GM23338 (cell line): ENCODE measurements at places on chromosomes 11 and 22. TPM values are rescaled to one million over a fixed set of nuclear protein-coding genes. Genes with fewer than 3 reads are reported as not detected.

OR51A2 gene
- total RNA-seq: not detected in 2 replicates

GRCh38 chr22:45157907-45158306, 5.8 kb upstream of the NUP50 start:
- H3K27me3 ChIP-seq: no peaks in the 10 kb centered on the region
- no peak overlapping the region for H3K4me3 ChIP-seq
- peaks cover 35% of the 10 kb centered on the region for H3K4me1 ChIP-seq
- DNase-seq: no peak
- peaks cover 11% of the 10 kb centered on the region; the same call in 1 of the 2 replicates for H3K36me3 ChIP-seq
- H3K27ac ChIP-seq: no peak overlapping the region

DNA sequence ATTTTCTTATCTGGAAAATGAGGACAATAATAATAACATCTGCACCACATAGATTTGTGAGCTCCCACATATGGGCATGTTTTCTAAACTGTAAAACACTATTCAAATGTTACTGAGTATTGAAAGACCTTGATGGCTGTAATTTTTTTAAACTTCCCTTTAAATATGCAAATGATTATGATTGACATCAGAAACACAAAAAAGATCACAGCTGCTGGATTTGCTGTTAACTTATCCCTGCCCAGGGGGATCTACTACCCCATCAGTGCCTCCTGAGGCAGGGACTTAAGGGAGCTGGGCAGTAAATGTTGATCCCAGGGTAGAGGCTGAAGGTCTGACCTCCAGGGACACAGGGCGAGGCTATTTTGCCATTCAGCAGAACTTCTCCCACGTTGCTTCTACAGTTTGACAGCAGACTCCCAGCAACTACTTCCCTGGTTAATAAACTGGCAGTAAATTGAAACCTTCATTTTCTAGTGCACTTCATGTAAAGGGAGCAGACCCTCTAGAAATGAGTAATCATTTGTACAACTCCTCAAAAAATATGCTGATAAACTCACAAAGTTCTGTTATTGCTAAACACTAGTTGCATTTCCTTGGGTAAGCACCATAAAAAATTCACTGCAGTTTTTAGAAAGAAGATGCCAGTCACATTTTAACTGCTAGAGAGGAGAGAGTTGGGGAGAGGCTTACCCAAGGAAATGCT, 20.3 kb downstream of the TMPRSS5 start:
- no peak for DNase-seq
- no peaks in the 10 kb centered on the region for H3K27me3 ChIP-seq
- no peak overlapping the region for H3K27ac ChIP-seq
- no peak overlapping the region for H3K4me3 ChIP-seq
- H3K4me1 ChIP-seq: no peaks in the 10 kb centered on the region

DNA sequence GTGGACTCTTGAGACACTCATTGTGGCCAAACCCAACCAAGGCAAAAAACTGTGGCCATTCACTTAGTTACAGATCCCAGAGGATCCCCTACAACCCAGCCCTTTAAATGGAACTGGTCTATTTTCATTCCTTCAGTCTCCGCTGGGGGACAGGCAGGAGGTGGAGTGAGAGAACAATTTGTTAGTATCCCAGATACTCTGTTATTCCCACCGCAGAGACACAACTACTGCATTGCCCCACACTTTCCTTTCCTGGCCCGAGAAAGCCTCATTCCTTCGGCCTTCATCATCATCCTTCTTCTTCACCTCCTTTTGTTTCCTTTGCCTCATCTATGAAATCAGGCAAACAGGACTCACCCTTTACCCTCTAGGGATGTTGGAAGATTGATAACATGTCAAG, 191.1 kb downstream of the NTM start:
- no peak overlapping the region for H3K27ac ChIP-seq
- peaks cover 27% of the 10 kb centered on the region for H3K4me1 ChIP-seq
- peak; percentile 60 for DNase-seq
- no peaks in the 10 kb centered on the region for H3K27me3 ChIP-seq
- H3K36me3 ChIP-seq: no peaks in the 10 kb centered on the region
- H3K4me3 ChIP-seq: no peak overlapping the region

GRCh38 chr22:20112623-20113511, 3.0 kb upstream of the RANBP1 start:
- no peak overlapping the region for H3K27ac ChIP-seq
- peaks cover 6% of the 10 kb centered on the region; the same call in 1 of the 2 replicates for H3K4me1 ChIP-seq
- DNase-seq: no peak
- H3K27me3 ChIP-seq: no peaks in the 10 kb centered on the region
- no peak overlapping the region for H3K4me3 ChIP-seq

GRCh38 chr11:2107521-2107920, 31.7 kb downstream of the IGF2 start:
- DNase-seq: no peak
- H3K4me3 ChIP-seq: no peak overlapping the region
- H3K36me3 ChIP-seq: no peaks in the 10 kb centered on the region
- H3K4me1 ChIP-seq: no peaks in the 10 kb centered on the region

DNA sequence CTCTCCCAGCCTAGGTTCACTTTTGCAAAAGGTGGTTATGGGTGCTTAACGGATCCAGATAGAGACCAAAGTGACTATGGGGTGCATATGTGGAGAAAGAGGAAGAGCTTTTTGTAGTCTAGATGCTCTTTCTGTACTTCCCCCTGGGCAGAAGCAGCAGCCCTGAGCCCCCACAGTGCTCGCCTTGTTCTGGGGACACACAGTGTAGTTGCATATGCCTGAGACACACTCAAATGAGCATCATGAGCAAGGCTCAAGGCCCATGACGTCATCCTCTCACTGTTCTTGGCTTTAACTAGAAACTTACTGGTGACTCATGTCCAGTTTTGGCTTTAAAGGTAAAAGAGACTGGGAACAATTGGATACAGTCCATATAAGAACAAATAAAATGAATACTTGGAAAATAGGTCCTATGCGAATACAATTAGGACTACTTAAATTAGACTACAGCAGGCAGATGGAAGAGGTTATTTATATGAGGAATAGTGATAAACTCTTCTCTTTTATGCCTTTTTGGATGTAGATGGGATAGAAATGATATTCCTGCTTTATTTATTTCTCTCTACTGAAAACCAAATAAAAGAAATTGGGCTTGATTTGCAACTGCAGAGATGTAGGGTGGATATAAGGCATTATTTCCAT, 20.1 kb upstream of the PEX26 start:
- no peak for DNase-seq
- no peaks in the 10 kb centered on the region for H3K27me3 ChIP-seq
- no peak overlapping the region for H3K27ac ChIP-seq
- H3K4me3 ChIP-seq: no peak overlapping the region

MISFA gene
- 1.7 TPM in 1 of 2 replicates, not detected in the other for total RNA-seq

GRCh38 chr11:112941104-112941503, 20.1 kb upstream of the NCAM1 start:
- H3K4me3 ChIP-seq: no peak overlapping the region
- H3K4me1 ChIP-seq: no peaks in the 10 kb centered on the region; the same call in 1 of the 2 replicates
- H3K27me3 ChIP-seq: no peaks in the 10 kb centered on the region
- DNase-seq: no peak
- no peak overlapping the region for H3K27ac ChIP-seq

- DNase-seq: no peak
- no peaks in the 10 kb centered on the region for H3K27me3 ChIP-seq
- no peaks in the 10 kb centered on the region for H3K4me1 ChIP-seq
- no peak overlapping the region for H3K27ac ChIP-seq
Observed at GRCh38 chr22:20174785-20175596, 24.1 kb upstream of the CCDC188 start.

RIC3 gene
- total RNA-seq: 17.8 and 27.4 TPM in 2 replicates

P2RY6 gene
- total RNA-seq: not detected in 2 replicates

- H3K4me1 ChIP-seq: no peaks in the 10 kb centered on the region
- H3K27me3 ChIP-seq: no peaks in the 10 kb centered on the region
- no peak for DNase-seq
Observed at GRCh38 chr11:90309693-90310092, 86.8 kb upstream of the CHORDC1 start.

- no peaks in the 10 kb centered on the region for H3K36me3 ChIP-seq
- no peak for DNase-seq
- H3K4me3 ChIP-seq: no peak overlapping the region
- H3K4me1 ChIP-seq: no peaks in the 10 kb centered on the region
- H3K27ac ChIP-seq: no peak overlapping the region
Observed at GRCh38 chr11:60615497-60615896, 83.9 kb upstream of the MS4A8 start.

- no peak for DNase-seq
- no peaks in the 10 kb centered on the region; the same call in 1 of the 2 replicates for H3K4me1 ChIP-seq
- H3K27ac ChIP-seq: no peak overlapping the region
- H3K4me3 ChIP-seq: peak overlapping the region; percentile 62
- peaks cover 21% of the 10 kb centered on the region for H3K27me3 ChIP-seq
- no peaks in the 10 kb centered on the region for H3K36me3 ChIP-seq
Observed at GRCh38 chr11:76671237-76671592, 668 bp upstream of the LRRC32 start.

- no peak for DNase-seq
- no peaks in the 10 kb centered on the region for H3K36me3 ChIP-seq
- H3K4me1 ChIP-seq: peaks cover 3% of the 10 kb centered on the region; the same call in 1 of the 2 replicates
- no peak overlapping the region for H3K4me3 ChIP-seq
Observed at GRCh38 chr22:26709617-26710390, 52.4 kb downstream of the MIAT start.

PACS1 gene
- 23.7 and 37.5 TPM in 2 replicates for total RNA-seq

DNA sequence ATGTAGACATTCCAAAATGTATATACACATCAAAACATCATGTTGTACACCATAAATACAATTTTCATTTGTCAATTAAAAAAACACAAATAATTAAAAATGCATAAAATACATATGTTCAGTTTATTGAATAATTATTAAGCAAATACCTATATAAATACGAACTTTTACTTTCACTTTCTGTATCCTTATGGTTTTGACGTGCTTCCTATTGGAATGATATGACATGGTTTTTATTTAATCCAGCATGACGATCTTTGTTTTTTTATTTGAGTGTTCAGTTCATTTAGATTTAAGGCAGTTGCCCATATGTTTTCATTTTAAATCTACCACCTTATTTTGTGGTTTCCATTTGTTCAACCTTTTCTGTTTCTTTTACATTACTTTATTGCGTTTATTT, 198.3 kb upstream of the PLET1 start:
- H3K4me3 ChIP-seq: no peak overlapping the region
- DNase-seq: no peak
- H3K36me3 ChIP-seq: no peaks in the 10 kb centered on the region
- H3K27me3 ChIP-seq: no peaks in the 10 kb centered on the region

DNA sequence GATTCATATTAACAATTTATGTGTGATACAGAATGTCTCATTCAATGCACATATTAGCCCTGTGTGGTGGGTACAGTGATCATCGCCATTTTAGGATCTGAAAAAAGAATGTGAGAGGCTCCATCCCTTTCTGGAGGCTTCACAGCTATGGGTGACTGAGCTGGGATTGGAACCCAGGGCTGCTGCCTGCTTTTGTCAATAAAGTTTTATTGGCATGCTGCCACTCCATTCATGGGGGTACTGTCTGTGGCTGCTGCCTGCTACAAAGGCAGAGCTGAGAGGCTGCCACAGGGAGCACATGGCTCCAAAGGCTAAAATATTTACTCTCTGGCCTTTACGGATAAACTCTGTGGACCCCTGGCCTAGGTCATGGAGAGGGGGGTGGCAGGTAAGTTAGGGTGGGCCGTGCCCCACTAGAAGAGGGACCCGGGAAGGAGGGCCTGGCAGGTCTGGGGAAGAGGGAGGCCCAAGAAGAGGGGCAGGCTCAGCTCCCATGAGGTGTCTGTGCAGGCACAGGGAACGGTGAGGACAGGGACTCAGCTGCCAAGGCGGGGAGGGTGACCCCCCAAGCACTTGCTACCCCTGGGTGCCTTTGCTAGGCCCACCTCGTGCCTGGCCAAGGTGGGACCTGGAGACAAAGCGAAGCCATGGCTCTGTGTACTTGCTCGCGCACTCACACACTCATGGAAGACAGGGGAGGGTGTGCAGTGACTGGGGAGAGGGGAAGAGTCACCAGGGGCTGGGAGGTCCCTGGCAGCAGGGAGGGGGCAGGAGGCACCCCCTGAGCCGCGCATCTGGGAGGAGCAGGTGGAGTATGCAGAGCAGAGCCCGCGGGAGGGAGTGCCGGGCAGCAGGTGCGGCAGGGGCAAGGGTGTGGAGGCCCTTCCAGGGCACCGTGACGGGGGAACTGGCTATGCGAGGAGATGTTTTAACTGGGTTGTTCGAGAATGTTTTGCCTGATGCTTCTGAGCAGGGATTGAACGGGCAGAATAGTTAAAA, 335.3 kb downstream of the CTTN start:
- no peak for DNase-seq
- H3K27me3 ChIP-seq: no peaks in the 10 kb centered on the region
- H3K4me3 ChIP-seq: no peak overlapping the region
- no peak overlapping the region for H3K27ac ChIP-seq

RIMBP3C gene
- total RNA-seq: 1.1 and 1.6 TPM in 2 replicates

CHST1 gene
- total RNA-seq: 1.7 and 2.7 TPM in 2 replicates

MMP13 gene
- total RNA-seq: not detected in 2 replicates

GUCY1A2 gene
- 0.93 and 1.4 TPM in 2 replicates for total RNA-seq

DNA sequence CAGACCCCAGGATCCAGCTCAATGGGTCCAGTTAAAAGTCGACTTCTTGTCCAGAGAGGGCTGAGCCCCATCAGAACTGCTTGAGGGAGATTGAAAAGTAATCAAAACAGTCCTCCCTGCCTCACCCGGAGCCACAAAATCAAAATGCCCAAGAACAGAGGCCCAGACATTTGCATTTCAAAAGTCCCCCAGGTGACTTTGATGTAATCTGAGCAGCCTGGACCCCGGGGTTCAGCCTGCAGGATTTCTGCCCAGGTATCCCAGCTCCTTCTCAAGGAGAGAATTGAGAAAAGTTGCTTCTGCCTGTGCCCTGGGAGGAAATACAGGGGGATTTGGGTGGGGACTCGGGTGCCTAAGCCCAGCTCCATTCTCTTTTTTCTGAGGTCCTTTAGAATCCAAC, 1385.0 kb downstream of the TBC1D22A start:
- H3K27ac ChIP-seq: no peak overlapping the region
- no peaks in the 10 kb centered on the region; the same call in 1 of the 2 replicates for H3K4me1 ChIP-seq
- no peaks in the 10 kb centered on the region for H3K36me3 ChIP-seq

GRCh38 chr11:44964526-44965209, 14.0 kb upstream of the TP53I11 start:
- H3K27ac ChIP-seq: 0 out of 2 replicates have a peak overlapping the region, but pooled peaks have one; percentile 50
- no peaks in the 10 kb centered on the region for H3K36me3 ChIP-seq
- H3K27me3 ChIP-seq: no peaks in the 10 kb centered on the region
- DNase-seq: peak; percentile 67
- peaks cover 51% of the 10 kb centered on the region for H3K4me1 ChIP-seq

DNA sequence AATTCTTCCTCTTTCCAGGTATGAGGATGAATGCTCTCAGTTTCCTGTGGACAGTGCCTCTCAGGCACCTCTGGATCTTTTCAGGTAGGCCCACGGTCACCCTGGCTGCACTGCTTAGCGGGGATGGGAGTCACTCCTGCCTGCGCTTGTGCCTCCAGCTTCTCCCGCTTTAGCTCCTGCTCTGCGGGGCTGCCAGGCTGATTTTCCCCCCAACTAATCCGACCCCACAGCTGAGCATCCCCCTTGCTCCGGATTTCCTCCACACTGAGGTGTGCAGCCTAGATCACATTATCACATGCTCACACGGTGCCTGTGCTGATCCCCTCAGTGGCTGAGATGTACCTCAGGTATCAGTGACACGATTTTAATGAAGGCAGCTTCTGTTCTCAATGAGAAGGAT, 879.1 kb downstream of the OPCML start:
- no peaks in the 10 kb centered on the region for H3K36me3 ChIP-seq
- H3K4me3 ChIP-seq: no peak overlapping the region
- no peak overlapping the region for H3K27ac ChIP-seq
- no peaks in the 10 kb centered on the region for H3K4me1 ChIP-seq
- no peak for DNase-seq

CYP2D6 gene
- 0.27 and 1.3 TPM in 2 replicates for total RNA-seq
